ENCODE measurements at places on chromosomes 7 and 10.

DNA sequence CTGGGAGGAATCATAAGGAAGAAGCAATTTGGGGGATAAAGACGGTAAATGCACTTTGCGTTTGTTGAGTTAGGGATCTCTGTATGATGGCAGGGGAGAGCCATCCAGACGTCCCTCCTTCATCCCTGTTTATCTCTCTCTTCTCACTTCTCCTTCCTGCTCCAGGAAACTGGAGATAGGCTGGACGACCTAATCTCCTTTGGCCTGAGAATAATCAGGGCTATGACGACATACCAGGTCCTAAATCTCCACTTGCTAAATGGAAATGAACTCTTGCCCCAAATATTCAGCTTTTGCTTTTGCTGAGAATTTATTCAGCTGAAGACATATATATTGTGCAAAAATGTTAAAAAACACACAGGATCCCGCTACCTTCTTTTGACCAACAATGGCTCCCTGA is 182.9 kb upstream of the INHBA start:
- no peak for DNase-seq

DNA sequence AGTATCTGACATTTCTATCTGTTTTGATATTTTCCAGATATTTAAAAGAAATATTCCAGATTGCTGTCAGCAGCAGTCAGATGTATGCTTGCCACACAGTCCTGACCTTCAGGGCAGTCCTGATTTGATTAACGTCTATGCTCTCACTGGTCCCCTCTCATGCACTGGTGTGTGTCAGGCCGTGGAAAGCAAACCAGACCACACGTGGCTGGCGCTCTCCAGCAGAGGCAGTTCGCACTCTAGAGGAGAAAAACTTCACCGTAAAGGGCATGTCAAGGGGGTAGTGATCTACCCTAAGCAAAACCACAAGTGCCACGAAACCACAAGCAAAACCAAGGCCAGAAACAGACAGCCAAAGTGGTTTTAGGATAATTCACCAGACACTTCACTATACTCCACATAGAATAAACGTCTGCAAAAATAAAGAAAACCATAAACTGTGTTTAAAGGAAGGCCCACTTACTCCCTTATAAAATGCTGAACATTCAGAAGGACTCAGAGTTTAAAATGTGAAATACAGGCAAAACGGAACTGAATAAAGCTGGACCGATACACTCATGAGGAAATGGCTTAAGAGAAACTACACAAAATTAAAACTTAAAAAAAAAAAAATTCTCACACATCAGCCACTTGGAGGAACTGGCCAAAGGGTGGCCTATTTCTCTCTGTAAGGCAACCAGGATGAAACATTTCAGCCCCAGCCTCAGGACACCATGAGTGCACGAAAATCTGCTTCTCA is 26.4 kb downstream of the PARP12 start:
- DNase-seq: no peak

GRCh38 chr10:17001297-17001744 is 128.3 kb downstream of the CUBN start:
- no peak for DNase-seq

DNA sequence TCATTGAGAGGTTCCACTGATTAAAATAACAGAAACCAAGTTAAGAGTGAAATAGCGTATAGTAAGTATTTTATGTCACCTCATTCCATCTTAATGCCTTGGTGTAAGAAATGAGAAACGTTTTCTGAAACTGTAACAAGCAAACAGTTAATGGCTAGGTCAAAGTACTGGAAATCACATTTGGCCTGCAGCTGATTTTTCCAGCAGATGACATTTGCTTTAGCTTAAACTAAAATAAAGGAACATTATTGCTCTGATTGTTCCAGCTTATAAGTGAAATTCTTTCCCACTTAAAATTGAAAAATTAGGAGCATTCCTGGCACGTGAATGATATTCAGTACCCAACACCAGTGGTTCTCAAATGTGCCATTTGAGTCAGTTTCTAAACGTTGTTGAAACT is 213.6 kb upstream of the DPP6 start:
- no peak for DNase-seq

GRCh38 chr7:1192171-1192676 is 32.2 kb upstream of the ZFAND2A start:
- no peak for DNase-seq
